ENCODE measurements at places on chromosomes 6 and 20. TPM values are rescaled to one million over a fixed set of nuclear protein-coding genes. Genes with fewer than 3 reads are reported as not detected.

DNA sequence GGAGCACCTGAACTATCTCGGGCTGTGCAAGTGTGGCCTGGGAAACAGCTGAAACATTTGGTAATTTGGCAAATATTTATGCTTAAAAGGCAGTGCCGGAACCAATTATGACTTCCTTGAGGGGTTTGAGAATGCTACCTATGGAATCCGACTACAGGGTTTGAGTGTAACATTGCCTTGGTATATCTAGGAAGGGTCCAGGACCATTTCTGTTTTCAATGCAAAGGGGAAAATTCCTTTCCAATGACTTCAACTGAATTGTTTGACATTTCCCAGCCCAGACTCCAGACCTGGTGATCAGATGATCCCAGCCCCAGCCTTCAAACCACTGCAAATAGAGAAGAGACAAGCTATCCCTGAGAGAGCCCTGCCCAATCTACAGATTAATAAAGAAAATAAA, 4.6 kb upstream of the PPP1R3G start:
- DNase-seq: no peak

DNA sequence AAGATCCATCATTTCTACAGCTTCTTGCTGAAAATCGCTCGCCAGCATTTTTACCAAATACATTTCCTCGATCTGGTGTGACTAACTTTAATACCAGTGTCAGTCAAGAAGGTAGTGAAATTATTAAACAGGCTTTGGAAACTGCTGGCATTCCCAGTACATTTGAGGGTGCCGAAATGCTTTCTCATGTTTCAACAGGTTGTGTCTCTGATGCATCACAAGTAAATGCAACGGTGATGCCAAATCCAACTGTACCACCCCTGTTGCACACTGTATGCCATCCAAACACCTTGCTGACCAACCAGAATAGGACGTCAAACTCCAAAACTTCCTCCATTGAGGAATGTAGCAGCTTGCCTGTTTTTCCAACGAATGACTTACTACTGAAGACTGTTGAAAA, 64.4 kb upstream of the SMIM8 start:
- no peak for DNase-seq

DNA sequence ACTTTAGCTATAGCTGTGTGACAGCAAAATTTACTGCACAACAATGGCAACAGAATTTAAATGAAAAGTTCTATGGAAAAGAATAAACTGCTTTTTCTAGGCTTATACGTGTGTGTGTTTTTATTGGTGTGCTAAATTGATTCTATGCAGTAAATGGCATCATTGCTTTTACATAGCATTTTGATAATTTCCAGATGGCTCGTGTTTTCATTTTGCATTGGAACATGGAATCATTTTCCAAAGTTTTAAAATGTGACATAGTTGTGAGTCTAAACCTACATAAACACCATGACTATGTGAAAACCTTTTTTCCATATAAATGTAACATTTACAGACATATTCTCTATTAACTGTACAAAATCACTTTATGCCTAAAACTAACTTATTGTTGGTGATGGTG, 127.8 kb downstream of the SIM1 start:
- no peak for DNase-seq

DNA sequence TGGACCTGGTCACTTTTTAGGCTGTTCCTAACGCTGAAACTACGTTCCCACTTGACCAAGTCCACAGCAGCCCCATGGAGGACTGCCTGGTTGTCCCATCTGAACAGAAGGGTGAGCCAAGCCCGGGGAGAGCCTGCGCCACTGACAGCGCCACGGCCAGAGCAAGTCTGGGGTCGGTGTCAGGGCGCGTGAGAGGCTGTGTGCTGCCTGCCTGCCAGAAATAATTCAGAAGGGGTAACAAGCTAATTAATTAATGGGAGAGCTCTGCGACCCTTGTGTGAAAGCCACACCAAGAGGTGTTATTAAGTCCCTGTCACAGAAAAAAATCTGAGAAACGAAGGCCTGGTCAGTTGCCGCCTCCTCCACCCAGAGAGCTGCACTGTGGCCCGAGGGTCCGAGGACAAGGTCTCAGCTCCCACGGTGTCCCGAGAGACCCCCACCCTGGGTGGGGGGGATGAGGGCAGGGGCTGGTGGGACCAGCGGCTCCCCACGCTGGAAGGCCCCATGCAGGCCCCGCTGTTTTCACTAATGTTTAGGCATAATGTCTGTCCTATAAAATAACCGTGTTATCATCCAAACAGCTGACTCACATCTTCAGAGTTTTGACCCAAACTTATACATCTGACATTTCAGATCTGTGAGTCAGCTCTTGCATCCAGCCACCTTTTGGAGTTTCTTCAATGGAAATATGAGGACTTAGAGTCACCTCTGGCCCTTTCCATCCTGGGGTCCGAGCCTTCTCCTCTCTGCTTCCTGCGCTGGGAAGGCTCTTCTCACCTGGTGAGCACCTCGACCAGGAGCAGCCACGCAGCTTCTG, 58.5 kb downstream of the DLL1 start:
- DNase-seq: no peak

DNA sequence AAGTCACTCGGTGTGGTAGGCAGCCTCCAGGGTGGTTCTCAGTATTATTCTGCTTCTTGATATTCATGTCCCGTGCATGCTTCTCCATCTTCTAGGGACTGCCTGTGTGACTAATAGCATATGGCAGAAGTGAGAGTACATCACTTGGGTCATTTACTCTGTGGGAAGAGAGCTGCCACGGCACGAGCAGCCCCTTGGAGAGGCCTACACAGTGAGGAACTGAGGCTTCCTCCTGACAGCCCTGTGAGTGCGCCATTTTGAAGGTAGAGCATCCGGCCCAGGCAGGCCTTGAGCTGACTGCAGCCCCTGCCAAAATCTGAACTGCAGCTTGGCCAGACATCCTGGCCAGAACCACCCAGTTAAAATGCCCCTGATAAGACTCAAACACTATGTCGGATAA, 17.3 kb upstream of the MCUR1 start:
- DNase-seq: no peak

- DNase-seq: no peak
These were observed 217.1 kb upstream of the MAP3K7 start for GRCh38 chr6:90803956-90804355.

- no peak for DNase-seq
These were observed 40.5 kb downstream of the SNAI1 start for GRCh38 chr20:50023116-50023805.

DNA sequence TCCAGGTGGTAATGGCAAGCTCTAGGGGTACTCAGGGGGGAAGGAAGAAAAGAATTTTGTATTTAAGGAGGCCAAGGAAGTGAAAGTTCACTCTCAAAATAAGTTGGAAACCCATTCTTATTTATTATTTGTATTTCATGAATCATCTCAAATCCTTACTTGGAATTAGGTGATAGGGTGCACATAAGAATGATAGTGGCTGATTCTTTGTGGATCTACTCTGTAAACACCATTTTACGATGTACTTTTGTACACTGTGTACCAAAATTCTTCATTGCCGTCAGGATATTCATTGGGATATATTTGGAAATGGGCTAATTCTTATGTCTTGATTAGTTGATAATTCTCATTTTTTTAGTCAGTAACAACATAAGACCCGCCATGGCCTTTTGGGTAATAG, 179.5 kb upstream of the LAMP5 start:
- DNase-seq: no peak

- no peak for DNase-seq
These were observed 26.6 kb downstream of the POFUT1 start for GRCh38 chr20:32234135-32234808.

- no peak for DNase-seq
These were observed 106.1 kb downstream of the CEBPB start for GRCh38 chr20:50296450-50297375.

GRCh38 chr6:4636881-4637224, 139.4 kb upstream of the CDYL start:
- no peak for DNase-seq

- DNase-seq: no peak
These were observed 172.6 kb upstream of the AGPAT4 start for GRCh38 chr6:161446296-161446925.

DNA sequence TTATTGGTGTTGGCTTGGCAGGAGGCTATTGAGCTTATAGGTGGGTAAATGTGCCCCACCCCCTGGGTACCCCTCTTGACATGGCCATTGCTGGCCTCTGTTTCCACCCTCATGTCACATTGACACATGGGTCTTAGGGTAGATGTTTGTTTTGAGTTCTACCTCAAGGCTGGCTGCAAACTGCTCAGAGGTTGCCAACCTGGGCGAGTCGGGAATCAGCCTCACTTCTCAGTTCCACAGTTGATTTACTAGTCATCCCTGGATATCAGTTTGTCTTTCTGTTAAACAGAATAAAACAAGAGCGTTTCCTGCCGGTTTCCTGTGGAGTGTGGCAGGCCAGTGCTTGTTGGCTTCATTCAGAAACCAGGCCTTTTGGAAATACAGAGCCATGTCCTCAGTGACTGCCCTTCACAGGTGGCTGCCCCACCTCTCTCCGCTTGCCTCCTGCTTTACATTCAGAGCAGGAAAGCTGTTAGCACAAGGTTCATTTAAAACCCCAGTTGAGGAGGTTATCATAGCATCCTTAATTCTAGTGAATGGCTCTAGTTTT, 105.6 kb downstream of the TCP11 start:
- no peak for DNase-seq

DNA sequence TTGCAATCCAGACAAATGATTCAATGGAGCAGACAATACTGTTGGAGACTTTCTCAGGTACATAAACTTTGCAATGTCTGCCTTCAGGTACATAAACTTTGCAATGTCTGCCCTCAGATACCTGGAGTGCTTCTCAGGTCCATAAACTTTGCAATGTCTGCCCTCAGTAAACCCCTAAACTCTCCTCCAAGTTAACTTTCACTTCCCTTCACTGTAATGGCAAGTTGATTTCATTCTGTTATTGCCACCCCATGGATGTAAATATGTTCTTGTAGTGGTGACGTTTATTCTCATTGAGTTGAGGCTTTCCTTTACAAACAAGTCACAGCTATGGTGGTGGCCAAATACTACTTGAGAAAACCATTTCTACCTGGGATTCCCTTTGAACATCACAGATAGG, 338.8 kb downstream of the EPM2A start:
- no peak for DNase-seq

- DNase-seq: no peak
These were observed 374.9 kb downstream of the GJA1 start for GRCh38 chr6:121810158-121811032.

GRCh38 chr20:22430746-22431168, 153.6 kb downstream of the FOXA2 start:
- no peak for DNase-seq

DNA sequence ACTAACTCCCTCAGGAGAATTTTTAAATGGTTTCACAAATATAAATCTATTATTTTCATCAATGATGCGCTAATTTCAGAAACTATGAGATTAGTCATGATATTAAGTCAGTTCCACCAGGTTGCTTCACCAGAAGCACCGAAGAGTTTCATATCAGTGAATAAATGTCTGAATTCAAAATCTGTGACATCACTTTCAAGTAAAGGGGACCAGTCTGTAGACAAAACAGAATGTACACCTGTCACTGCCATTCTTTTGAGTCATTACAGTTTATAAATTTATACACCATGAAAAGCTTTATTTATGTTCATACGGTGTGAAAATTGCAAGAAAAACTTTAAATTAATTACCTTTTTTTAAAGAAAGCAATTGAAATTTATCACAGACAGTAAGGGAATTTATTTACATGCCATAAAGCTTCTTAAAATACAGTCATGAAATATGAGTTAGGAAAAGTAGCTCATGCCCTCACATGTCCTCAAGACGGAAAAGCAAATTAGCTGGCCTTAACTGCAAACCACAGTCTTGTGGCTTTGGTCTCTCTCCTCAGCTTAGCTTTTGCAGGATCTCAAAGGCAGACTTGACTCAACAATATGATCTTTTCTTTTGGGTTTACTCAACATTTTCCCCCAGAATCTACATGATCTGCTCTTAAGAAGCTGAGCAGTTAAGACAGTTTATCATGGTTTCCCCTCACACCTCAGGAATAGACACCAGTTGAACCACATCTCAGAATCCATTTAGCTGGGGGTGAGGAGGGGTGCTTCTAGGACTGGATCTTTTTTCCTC, 177.7 kb upstream of the MCHR2 start:
- no peak for DNase-seq

DNA sequence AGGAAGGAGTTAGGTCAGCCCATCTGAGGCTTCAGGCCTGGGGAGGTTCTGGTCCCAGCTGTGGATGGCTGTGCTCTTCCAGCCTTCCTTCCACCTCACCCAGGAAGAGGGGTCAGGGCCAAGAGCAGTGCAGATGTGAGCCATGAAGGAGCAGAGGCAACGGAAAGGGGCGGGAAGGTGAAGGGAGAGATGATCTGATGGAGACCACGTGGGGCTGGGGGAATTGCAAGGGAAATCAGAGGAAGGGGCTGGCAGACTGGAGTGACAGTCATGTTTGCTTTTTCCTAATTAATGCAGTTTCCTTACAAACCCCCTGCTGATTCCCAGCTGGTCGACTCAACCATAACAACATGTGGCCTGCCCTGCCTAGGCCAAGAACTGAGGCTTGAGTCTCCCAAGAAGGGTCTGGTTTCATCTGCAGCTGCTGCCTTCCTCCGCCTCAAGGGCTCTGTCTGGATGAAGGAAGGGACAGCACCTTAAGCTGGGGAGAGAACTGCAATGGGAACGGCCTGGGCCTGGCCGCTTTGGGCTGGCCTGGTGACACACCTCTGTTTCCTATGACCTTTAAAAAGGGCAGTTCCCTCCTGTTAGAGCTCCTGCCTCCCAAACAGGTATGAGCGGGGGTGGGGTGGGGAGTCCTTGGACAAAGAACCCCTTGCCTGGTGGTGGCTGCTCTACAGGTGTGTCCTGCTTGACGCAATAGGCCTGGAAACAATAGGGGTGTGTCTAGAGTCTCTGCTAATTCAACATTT, 7.8 kb upstream of the MRPS18A start:
- DNase-seq: no peak

DNA sequence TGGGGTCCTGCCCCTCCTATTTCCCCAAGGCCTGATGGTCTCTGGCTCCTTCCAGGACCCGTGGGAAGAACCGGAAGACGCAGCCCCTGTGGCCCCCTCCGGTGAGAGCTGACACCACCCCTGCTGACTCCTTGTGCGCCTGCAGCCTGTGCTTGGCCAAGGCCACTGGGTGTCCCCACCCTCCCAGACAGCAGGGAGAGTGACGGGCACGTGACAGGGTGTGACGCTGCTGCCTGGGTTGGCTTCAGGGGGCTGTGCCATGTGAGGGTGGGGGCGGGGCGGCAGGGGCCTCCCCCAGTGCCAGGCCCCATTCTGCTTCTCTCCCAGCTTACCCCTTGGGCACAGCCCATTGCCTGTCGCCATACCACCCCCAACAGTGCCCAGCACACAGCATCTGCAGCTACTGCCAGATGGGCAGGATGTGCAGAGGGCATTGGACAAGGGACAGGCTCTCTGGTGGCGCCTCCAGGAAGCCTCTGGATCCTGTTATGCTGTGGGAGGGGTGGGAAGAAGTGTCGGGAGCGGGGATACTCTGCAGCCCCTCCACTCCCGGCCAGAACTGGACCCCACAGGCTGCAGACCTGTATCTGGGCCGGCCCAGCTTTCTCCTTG, 2.9 kb downstream of the BIRC7 start:
- DNase-seq: no peak

Gene GPSM3
- total RNA-seq: 8.6 TPM

Gene PANK2
- total RNA-seq: 48.3 TPM

Gene RAB32
- 21.3 TPM for total RNA-seq

Gene EFCAB8
- 0.51 TPM for total RNA-seq

Gene RWDD2A
- total RNA-seq: 6.4 TPM

Gene BICRAL
- 12.7 TPM for total RNA-seq

Gene FLRT3
- total RNA-seq: 98.6 TPM

Gene PRR18
- total RNA-seq: 0.31 TPM

Gene BPI
- total RNA-seq: not detected

Gene CST2
- 1.2 TPM for total RNA-seq
